GM23338 (cell line): ENCODE measurements at places on chromosomes 2 and 18. TPM values are rescaled to one million over a fixed set of nuclear protein-coding genes. Genes with fewer than 3 reads are reported as not detected.

The EPG5 gene
- total RNA-seq = 17.5 and 29.2 TPM in 2 replicates

The DHRS9 gene
- total RNA-seq = not detected in 2 replicates

The NGEF gene
- 4.2 and 5.4 TPM in 2 replicates for total RNA-seq

The LINC00305 gene
- total RNA-seq = not detected in 2 replicates

The ANKRD30BL gene
- total RNA-seq = 0.17 and 0.62 TPM in 2 replicates

The SPATS2L gene
- total RNA-seq = 118 and 146 TPM in 2 replicates

The CNGA3 gene
- total RNA-seq = not detected in 2 replicates

The CCDC85A gene
- 0.24 and 0.47 TPM in 2 replicates for total RNA-seq

The VWA3B gene
- total RNA-seq = not detected in 2 replicates

The CRACDL gene
- 0.14 and 0.85 TPM in 2 replicates for total RNA-seq

The ASB18 gene
- not detected in 2 replicates for total RNA-seq

The PER2 gene
- 4.6 TPM in 2 replicates for total RNA-seq

The ELOA2 gene
- total RNA-seq = not detected in 2 replicates

The RNF125 gene
- 29.2 and 34.8 TPM in 2 replicates for total RNA-seq

The RIT2 gene
- total RNA-seq = 0.70 and 1.9 TPM in 2 replicates

The UGT1A10 gene
- total RNA-seq = 0.23 TPM in 1 of 2 replicates, not detected in the other

The IL1RN gene
- not detected in 2 replicates for total RNA-seq

The SERPINB10 gene
- total RNA-seq = not detected in 2 replicates

The SEMA4F gene
- 3.2 and 13.0 TPM in 2 replicates for total RNA-seq

The MYO1B gene
- 60.4 and 70.6 TPM in 2 replicates for total RNA-seq

The CPO gene
- 0.94 TPM in 1 of 2 replicates, not detected in the other for total RNA-seq

The RGPD4 gene
- not detected in 2 replicates for total RNA-seq

The SKOR2 gene
- 0.42 TPM in 1 of 2 replicates, not detected in the other for total RNA-seq
